Stimulated activated CD4-positive, alpha-beta T cell treated with anti-CD3 and anti-CD28 coated beads, TNF-alpha, amount 100 ng/mL, for 4 hours (primary cell): ENCODE measurements at places on chromosomes 1 and 21.
A peak's percentile ranks its signal among the peaks of the same experiment; 100 is the strongest.

DNA sequence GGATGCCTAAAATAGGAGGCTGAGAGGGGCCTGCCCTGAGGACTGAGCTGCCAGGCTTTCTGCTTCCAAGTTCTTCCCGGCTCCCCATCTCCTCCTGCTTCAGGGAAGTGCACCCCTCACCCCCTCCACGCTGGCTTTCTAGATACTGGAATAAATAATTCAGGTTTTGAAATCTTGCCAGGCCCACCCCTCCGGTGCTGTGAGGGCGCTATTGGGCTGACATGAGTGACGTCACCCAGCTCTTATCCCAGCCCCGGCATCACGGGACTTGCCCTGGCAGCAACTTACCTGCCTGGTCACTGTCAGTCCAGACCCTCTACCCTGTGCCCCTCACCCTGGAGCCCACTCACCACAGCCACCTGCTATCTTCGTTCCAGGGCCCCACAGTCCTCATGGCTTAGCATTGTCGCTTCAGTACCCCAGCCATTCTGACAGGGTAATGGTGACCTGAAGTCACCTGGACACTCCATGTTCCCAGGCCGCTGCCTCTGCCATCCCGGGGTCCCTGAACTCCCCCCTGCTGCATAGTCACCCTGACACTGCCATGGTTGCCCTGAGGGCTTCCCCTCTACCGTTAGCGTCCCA lies 819 bp upstream of the GPR3 start:
- DNase-seq, result no peak

DNA sequence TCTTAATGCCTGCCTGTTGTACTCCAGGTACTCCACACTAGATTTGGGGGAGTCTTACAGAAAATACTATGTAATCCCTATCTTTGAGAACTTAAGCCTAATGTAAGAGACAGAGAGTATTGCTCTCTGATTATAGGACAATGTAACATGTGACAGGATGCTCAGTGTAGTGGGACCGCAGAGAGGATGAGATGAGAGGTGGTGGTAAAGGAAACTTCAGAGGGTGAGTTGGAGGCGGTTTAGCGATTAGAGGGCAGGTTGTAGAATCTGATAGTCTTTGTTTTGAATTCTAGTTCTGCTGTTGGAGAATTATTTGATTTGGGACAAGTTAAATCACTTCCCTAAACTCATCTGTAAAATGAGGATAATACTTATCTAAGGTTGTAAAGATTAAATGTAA lies 5.4 kb downstream of the SOAT1 start:
- peak; percentile 15 for DNase-seq

DNA sequence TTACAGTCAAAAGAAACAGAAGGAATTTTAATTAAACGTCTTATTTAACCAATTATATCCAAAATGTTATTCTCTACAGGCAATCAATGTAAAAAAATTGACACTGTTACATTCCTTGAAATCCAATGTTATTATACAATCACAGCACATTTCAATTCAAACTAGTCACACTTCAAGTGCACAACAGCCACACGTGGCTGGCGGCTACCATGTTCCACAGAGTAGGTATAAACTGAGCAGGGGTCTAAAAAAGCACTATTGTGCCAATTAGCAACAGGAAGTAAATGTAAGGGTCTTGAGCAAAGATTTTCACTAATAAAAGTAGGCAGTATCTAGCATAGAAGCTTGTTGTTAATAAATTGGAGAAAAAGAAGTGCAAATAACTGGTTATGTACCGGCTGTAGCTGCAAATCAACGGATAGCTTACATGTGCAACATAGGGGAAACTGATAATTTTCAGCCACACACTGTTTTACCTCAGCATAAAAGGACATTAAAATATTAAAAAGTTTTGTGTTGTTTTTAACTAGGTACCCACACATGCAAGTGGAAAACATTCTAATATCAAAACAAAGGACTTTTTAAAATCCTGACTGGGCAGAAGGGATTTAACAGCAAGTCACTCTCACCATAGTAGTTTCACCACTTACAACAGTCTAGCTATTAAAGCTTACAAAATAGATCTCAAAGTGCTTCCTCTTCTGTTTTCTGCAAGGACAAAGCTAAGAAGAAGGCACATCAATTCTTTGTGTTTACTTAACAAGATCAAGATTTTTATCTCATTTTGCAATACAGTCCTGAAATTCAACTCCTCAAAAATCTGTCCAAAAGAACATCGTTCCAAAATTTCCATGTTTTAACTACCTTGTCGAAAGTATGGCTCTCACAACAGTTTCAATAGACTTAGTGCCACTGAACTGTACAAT lies 2.5 kb downstream of the CSDE1 start:
- DNase-seq, result no peak

- DNase-seq, result no peak
Measured at GRCh38 chr1:51285055-51285454, 45.3 kb downstream of the TTC39A start.

DNA sequence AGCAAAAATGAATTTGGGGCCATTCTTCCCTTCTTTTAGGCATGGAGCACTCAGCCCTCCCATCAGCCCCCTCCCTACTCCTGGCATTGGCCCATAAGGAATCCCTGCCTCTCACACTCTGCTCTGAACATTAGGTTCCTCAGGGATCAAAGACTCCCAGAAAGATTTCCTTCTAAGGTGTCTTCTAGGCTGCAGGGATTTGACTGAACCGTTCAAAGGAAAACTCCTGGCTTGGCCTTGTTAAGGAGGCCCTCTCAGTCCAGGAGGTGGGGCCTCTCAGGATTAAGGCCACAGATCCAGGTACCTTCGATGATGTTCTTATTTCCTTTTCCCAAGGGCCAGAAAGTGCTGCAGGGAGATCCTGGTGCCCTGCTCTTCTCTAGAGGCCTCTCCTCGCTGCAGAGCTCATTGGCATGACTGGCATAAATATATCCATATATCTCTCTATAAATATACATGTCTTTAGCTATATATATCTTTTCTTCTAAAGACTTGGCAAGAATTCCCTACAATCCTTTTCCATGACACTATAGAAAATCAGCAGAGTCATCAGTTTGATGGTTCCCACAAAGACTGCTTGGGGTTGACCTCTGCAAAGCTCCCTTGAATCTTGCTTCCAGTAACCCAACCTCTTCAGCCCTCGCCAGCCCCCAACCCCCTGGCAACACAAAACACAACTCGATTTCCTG lies 59.1 kb downstream of the PLXNA2 start:
- no peak for DNase-seq

DNA sequence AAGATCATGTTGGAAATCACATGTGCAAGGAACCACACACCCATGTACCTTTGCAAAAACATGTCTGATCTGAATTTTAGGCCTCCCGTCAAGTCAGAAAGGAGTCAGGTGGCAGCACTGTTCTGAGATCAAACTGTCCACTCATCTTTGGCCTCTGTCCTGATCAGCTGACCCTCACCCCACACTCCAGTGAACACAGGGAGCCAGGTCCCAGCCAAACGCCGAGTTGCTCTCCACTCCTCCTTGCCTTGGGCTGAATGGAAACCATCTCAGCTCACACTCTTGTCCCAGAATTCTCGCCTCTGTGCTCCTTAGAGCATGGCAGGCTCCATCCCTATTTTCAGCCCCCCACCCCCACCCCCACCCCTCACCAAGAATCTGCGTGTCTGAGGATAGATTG lies 4.6 kb upstream of the RNF186 start:
- DNase-seq, result no peak

- no peak for DNase-seq
Measured at GRCh38 chr1:190663962-190664361, 186.3 kb upstream of the BRINP3 start.

DNA sequence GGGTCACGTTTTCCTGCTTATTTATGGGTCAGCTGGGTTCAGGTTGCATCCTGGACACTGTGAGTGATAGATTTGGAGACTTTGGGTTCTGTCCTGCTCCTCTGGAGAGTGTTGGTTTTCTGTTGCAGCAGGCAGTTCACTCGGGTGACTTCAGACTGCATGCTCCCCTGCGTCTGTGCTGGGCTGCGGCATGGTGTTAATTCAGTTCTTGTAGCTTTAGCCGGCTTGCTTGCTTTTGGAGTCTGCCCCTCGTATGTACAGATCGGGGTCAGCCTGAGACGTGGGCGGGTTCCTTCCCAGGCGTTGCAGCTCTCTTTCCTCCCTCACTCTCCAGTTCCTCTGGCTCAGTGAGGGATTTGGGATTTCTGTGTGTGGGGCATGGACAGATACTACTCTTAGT lies 38.0 kb downstream of the PCNT start:
- DNase-seq, result no peak

GRCh38 chr1:216193839-216194443 lies 229.3 kb downstream of the USH2A start:
- no peak for DNase-seq

GRCh38 chr1:186418503-186418902 lies 42.4 kb downstream of the PDC start:
- no peak for DNase-seq
